ENCODE measurements at places on chromosomes 1 and 21. TPM values are rescaled to one million over a fixed set of nuclear protein-coding genes. Genes with fewer than 3 reads are reported as not detected.

- no peak for DNase-seq
- no peak overlapping the region for H3K4me3 ChIP-seq
- H3K27ac ChIP-seq: no peak overlapping the region
- H3K27me3 ChIP-seq: no peaks in the 10 kb centered on the region
- H3K4me1 ChIP-seq: no peaks in the 10 kb centered on the region
Observed at GRCh38 chr21:33622253-33622652, 19.3 kb downstream of the CRYZL1 start.

DNA sequence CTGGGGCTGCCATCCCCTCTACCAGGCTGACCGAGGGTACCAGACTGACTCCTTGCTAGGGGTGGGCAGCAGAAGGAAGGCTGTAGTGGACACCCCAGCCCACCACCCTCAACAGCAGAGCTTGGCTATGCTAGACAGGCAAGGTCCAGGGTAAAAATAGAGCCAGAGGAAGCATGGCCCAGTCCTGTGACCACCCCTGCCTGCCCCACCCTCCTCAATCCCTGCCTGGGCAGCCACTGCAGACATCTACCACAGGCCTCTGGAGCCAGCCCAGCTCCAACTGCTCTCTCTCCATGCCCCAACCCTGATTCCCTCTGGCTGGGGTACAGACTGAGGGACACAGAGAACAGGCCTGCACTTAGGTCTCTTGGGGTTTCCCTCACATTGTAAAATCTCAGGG lies 1.7 kb downstream of the S100A1 start:
- no peaks in the 10 kb centered on the region for H3K36me3 ChIP-seq
- H3K27me3 ChIP-seq: peaks cover 4% of the 10 kb centered on the region
- H3K4me1 ChIP-seq: peaks cover 43% of the 10 kb centered on the region
- H3K4me3 ChIP-seq: no peak overlapping the region
- DNase-seq: no peak
- no peak overlapping the region for H3K27ac ChIP-seq

The MIGA1 gene
- total RNA-seq: 16.4 TPM

- no peak overlapping the region for H3K4me3 ChIP-seq
- no peaks in the 10 kb centered on the region for H3K4me1 ChIP-seq
- H3K36me3 ChIP-seq: no peaks in the 10 kb centered on the region
- no peak overlapping the region for H3K27ac ChIP-seq
- DNase-seq: no peak
- no peaks in the 10 kb centered on the region for H3K27me3 ChIP-seq
Observed at GRCh38 chr1:65343286-65343685, 33.9 kb downstream of the DNAJC6 start.

GRCh38 chr1:234168061-234168724 lies 205.1 kb upstream of the COA6 start:
- no peaks in the 10 kb centered on the region for H3K4me1 ChIP-seq
- H3K27me3 ChIP-seq: no peaks in the 10 kb centered on the region
- no peak overlapping the region for H3K4me3 ChIP-seq
- DNase-seq: no peak
- H3K36me3 ChIP-seq: no peaks in the 10 kb centered on the region
- no peak overlapping the region for H3K27ac ChIP-seq

The SH2D1B gene
- total RNA-seq: 1.2 TPM
